ENCODE measurements at places on chromosomes 1 and 21. TPM values are rescaled to one million over a fixed set of nuclear protein-coding genes. Genes with fewer than 3 reads are reported as not detected.

Gene ADAMTS5
- total RNA-seq = 24.4 TPM

Gene SPATA21
- total RNA-seq = not detected

Gene SLC22A15
- total RNA-seq = 6.8 TPM

Gene PALMD
- 0.85 TPM for total RNA-seq

Gene EPHB2
- total RNA-seq = 20.7 TPM

Gene TESK2
- total RNA-seq = 3.2 TPM

Gene GBP7
- total RNA-seq = not detected

Gene TMPRSS3
- total RNA-seq = not detected

Gene PTGER3
- total RNA-seq = 3.8 TPM

Gene SELENBP1
- 75.7 TPM for total RNA-seq

Gene GSTM1
- 9.6 TPM for total RNA-seq

Gene MROH9
- total RNA-seq = not detected

Gene NPHS2
- not detected for total RNA-seq

Gene RAB7B
- total RNA-seq = 6.4 TPM

Gene RGS4
- total RNA-seq = 30.6 TPM

Gene F5
- total RNA-seq = not detected

Gene CD101
- total RNA-seq = 0.14 TPM

Gene ELF3
- 0.18 TPM for total RNA-seq

Gene FALEC
- total RNA-seq = 0.18 TPM

Gene FNDC5
- total RNA-seq = 4.0 TPM

Gene TOMM40L
- 8.3 TPM for total RNA-seq

Gene CLCA1
- total RNA-seq = not detected

Gene TRIM46
- total RNA-seq = 2.5 TPM

Gene GBP6
- not detected for total RNA-seq
